ENCODE measurements at places on chromosomes 5 and 9.

DNA sequence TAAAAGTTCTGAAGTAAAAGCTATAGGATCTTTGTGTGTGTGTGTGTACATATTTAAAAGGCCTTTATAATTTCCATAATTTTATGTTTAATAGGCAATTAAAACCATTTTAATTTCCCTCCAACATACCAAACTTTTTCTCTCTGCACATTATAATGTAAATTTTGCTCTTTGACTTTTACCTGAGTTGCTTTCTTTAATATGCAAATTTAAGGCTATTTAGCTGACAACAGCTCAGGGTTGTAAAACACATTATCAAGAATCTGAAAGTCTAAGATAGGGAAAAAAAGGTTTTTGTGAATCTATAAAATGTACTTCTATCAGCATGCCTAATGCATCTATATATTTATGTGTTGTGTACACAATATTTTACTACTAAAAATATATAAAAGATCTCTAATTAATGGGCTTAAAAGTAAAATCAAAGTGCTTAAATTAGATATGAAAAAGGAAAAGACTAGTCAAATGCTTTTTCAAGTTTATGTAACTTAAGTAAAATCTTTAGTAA is 239.6 kb upstream of the RAI14 start:
- DNase-seq = no peak

GRCh38 chr9:108521063-108521590 is 334.7 kb downstream of the ACTL7B start:
- no peak for DNase-seq

DNA sequence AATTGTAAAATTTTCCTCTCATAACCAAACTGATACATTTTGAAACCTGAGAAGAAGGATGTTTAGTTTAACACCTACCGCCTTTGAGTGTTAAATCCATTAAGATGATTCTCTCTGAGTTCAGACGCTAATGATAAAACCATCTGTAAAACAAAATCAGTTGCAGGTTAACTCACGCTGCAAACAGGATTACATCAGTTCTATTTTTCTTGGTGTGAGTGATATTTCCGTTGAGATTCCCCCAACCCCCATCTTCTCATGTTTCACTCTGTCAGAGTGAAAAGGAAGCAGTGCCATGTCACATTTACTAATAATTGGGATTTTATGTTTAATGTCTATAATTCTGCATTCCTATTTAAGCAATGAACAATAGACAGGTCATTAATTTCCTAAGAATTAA is 146.5 kb downstream of the FANCC start:
- DNase-seq = no peak

GRCh38 chr5:34656001-34656699 is at the start of gene RAI14:
Gene RAI14 (plus strand): TSS chr5:34656328. CDS start chr5:34686920, 30,592 bp downstream.
- peak; percentile 32 for DNase-seq

DNA sequence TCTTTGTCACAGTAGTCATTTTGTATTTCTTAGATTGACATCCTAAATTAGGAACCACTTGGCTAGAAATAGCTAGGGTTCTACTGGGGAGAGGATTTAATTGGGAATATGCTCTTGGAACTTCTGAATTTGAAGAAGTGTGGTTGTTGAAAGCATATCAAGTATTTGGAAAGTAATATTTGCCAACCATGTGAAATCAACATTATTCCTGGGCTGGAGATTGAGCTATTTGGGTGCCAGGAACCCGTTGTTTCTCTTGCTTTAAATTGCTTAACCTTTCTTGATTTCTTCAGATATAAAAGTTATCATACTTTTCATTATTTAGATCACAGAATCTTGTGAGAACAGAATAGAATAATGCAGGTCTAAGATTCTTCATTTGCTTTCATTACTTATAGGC is 178.4 kb upstream of the ELL2 start:
- DNase-seq = no peak

DNA sequence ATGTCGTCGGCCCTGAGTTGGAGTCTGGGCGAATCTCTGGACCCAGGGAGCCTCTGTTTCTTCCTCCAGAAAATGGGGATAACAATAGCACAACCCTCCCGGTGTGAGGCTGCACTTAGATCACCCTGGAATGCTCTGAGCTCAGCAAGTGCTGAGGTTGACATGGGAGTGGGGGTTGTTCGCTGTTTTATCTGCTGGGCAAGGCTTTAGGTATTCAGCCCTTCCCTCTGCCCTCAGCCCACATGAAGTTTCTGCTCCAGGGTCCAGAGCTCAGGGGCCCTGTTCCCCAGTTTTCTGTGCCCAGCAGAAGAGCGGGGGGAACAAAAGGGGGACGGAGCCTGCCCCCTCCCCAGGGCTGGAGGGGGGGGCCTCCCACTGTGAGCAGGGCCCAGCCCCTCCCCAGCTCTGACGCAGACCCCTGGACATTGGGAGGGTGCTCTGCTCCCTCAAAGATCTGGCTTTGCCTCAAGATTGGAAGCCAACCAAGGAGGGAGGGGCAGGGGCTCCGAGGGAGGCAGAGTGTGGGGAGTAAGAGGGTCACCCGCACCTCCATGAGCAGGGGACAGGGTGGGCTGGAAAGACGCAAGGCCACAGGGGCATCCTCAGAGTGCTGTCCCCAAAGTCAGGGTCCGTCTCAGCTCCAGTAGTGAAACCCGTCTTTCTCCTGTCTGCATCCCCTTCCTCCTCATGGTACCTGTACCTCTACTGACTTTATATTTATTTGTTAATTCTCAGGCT is 215.6 kb downstream of the C9orf50 start:
- no peak for DNase-seq

GRCh38 chr5:4191041-4191440 is 595.4 kb downstream of the IRX1 start:
- DNase-seq = no peak

DNA sequence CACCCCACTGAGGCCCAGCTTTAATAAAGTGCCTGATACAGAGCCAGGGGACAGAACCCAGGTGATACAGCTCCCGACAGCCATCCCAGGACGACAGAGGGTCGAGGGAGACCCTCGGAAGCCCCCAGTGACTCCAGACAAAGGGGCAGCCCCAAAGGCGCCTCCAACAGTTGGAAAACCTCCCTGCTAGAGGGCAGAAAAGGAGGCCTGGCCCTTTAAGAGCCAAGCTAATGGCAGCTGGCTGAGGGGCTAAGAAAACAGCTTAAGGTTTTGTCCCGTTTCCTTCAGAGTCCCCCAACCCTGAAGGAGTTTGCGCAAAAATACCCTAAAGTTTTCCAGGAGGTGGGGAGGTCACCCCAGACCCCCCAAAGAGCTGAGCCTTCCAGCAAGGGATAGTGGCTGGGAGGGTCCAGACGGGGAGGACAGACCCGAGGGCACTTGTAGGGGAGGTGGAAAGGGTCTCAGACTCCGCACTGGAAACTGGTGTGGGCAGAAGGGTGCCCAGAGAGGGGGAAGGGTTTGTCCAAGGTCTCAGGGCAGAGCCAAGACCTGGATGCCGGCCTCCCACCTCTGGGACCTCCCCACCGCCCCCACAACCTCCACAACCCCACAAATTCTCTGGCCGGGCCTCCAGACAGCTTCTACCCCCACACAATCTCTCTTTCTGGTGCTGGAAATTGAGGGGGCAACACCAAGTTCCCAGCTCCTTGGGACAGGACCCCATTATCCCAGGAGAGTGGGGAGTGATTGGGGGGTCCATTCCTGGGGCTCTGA is 8.2 kb upstream of the AK1 start:
- DNase-seq = no peak

- DNase-seq = no peak
Measured at GRCh38 chr9:4661611-4662010, 483 bp upstream of the PLPP6 start.

GRCh38 chr5:172906436-172906835 is 52.8 kb upstream of the RPL26L1 start:
- no peak for DNase-seq
